ENCODE measurements at places on chromosomes 3 and 15.

GRCh38 chr3:15527031-15527459, 5.5 kb upstream of the COLQ start:
- no peak for DNase-seq

DNA sequence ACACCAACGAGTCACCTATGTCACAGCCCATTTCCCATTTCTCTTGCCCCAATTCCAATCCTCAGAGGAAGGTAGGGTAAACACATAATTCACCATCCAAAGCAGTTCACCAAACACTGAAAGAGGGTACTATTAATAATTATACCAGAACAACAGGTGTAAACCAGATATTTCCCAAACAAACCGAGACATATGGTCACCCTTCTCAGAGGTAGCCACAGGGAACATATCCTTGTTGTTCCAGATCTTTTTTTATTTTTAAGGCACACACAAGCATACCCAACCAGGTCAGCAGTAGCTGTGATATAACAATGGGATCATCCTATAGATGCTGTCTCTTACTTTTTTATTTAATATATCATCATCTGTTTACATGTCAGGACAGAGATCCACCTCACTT, 24.7 kb downstream of the MAGI1 start:
- no peak for DNase-seq

DNA sequence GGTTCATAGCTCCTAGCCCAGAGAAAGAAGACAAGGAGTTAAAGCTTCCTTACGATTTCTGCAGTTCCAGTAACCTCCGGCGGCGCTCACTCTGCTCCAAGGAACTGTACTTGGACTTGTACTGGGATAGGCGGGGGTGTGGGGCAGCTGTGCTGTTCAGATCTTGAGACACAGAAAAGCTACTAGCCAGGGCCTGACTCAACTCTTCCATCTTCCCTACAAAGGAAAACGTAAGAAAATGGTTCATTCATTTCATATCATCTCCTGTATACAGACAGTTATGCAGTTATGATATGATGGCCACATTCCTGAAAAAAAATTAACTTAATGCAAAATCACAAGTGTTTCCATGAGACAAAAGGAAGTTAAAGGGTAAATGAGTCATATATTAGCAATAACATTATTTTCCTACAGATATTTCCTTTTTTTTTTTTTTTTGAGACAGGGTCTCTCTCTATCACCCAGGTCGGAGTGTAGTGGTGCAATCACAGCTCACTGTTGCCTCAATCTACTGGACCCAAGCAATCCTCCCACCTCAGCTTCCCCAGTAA, 4.6 kb downstream of the SNUPN start:
- DNase-seq: peak; percentile 2

GRCh38 chr3:162764808-162765071, 1268.1 kb downstream of the OTOL1 start:
- no peak for DNase-seq

DNA sequence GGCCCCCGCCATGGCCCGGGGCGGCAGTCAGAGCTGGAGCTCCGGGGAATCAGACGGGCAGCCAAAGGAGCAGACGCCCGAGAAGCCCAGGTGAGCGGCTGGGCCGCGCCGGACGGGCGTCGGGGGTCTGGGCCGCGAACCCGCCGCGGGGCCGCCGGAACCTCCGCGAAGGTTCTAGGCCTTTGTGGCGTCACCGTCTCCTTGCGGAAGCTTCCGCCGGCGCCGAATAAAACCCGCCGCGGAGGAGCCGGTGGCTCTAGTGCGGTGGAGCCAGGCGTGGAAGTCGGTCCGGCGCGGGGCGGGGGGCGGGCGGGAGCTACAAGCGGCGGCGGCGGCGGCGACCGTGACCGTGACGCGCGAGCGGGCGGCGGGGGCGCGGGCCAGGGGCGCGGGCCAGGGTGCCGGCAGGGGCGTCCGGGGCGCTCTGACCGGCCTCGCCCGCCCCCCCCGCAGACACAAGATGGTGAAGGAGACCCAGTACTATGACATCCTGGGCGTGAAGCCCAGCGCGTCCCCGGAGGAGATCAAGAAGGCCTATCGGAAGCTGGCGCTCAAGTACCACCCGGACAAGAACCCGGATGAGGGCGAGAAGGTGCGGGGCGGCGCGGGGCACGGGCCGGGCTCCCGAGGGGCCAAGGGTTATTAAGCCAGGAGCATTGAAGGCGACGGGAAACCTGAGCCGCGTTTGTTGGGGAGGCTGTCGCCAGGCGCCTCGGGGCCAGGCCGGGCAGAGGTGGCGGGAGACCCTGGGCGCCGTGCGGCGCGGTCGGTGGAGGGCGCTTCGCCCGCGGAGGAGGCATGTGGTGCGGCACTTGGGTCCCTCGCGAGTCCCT, at the start of gene DNAJA4:
TSS of gene DNAJA4 (plus strand) at position 259 of the 833 bp plus-strand sequence. CDS start at position 461, 202 bp downstream.
- peak; percentile 71 for DNase-seq

- DNase-seq: no peak
Observed at GRCh38 chr3:143266927-143267326, 147.4 kb downstream of the CHST2 start.

DNA sequence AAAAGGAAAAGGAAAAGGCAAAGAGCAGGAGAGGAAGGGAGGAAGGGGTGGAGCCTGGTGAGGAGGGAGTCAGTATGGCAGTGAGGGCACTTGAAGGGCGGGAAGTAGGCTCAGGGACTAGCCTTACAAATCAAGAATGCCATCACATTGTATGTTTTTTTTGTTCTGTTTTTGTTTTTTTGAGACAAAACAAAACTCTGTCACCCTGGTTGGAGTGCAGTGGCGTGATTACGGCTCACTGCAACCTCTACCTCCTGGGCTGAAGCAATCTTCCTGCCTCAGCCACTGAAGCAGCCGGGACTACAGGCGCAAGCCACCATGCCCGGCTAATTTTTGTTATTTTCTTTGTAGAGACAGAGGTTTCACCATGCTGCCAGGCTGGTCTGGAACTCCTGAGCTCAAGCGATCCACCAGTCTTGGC, 10.5 kb upstream of the PIK3CB start:
- DNase-seq: no peak

- DNase-seq: no peak
Observed at GRCh38 chr3:142281474-142281873, 56.1 kb upstream of the GK5 start.

DNA sequence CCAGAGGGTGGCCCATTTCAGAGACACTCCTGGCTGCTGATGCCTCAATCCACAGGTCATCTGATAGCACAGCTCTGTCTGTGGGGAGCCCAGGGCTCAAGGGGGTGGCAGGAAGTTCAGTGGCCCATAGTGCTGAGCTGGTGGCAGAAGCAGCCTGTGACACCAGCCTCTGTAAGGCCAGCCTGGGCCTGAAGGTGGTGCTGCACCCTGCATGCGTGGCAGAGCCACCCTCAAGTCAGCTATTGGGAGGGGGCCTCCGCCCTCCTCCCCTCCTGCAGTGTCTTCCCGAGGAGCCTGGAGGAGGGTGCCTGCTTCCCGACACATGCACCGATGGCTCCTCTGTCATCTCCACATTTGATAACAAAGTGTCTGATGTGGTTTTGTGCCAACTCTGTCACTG, 3.0 kb downstream of the PLA1A start:
- DNase-seq: no peak

- no peak for DNase-seq
Observed at GRCh38 chr3:11377719-11378118, 105.5 kb downstream of the ATG7 start.

DNA sequence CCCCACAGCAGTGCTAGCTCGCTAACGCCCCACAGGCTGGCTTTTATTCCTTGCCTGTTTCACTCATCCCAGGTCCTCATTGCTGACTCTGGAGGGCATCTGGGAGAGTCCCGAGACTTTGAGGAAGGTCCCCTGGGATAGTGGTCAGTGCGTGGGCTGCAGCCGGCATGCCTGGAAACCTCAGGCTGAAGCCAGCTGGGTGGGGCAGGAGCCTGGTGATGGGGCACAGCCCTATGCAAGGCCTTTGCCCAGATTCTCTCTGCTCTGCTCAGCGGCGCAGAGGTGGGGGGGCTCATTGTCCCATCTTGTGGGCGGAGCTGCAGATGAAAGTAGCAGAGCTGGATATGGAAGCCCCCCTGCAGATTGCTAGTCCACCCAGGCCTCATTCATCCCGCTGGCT, 55.7 kb upstream of the SMAD6 start:
- no peak for DNase-seq

GRCh38 chr3:150828997-150829396, 66.0 kb upstream of the SIAH2 start:
- DNase-seq: no peak

GRCh38 chr3:18047052-18047451, 304.6 kb upstream of the TBC1D5 start:
- no peak for DNase-seq

DNA sequence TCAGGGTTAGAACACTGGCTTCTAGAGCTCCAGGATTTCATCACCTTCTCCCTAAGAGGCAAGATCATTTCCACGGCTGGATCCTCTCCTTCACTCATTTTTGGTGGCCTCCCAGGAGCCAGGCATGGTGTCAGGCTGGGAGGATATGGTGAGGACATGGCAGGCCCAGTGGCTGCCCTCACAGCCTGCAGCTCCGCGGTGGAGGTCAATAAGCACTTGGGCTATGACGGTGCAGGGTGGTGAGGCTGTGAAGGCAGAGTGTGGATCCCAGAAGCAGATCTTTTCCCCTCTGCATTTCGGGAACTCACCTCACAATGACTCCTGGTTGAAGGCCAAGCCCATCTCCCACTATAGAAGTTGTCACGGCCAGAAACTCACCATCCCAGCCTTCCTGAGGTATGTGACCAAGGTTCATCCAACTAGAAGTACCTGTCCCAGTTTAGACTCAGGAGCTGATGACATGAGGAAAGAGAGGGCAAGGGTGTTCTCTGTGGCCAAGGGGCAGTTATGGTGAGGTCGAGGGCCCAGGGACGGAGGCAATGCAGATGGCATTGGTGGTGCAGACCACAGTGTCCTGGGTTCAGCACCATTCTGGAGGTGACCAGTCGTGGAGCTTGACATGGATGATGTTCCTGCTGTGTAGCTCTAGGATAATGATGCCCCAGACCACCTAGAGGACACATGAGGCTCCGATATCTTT, 100.1 kb upstream of the SMAD3 start:
- no peak for DNase-seq

- no peak for DNase-seq
Observed at GRCh38 chr3:182668541-182668940, 124.8 kb upstream of the ATP11B start.

GRCh38 chr15:67859331-67859946, 19.6 kb upstream of the RNU6-1 start:
- no peak for DNase-seq

DNA sequence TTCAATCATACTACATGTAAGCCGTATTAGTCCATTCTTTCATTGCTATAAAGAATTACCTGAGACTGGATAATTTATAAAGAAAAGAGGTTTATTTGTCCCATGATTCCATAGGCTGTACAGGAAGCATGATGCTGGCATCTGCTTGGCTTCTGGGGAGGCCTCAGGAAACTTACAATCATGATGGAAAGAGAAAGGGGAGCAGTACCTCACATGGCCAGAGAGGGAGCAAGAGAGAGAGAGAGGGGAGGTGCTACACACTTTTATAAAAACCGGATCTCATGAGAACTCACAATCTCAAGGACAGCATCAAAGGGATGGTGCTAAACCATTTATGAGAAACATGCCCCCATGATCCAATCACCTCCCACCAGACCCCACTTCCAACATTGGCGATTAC, 14.3 kb upstream of the CLASP2 start:
- no peak for DNase-seq

- DNase-seq: no peak
Observed at GRCh38 chr15:88655800-88656488, 17.1 kb downstream of the ISG20 start.

DNA sequence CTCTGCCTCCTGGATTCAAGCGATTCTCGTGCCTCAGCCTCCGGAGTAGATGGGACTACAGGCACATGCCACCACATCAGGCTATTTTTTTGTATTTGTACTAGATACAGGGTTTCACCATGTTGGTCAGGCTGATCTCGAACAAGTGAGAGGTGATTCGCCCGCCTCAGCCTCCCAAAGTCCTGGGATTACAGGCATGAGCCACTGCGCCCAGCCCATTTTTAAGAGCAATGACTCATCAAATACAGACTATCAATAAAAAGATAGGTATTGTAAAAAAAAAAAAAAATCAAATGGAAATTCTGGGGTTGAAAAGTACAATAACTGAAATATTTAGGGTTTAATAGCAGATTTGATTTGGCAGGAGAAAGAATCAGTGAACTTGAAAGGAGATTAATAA, 129.0 kb downstream of the TJP1 start:
- DNase-seq: no peak

- DNase-seq: no peak
Observed at GRCh38 chr3:20186600-20187004, 596 bp upstream of the SGO1 start.
